Left lung (tissue), 14 donors: ENCODE measurements at places on chromosomes 1 and 21. TPM values are rescaled to one million over a fixed set of nuclear protein-coding genes. Genes with fewer than 3 reads are reported as not detected.

NCAM2 gene
- total RNA-seq: 19.7 TPM

FAM177B gene
- not detected for total RNA-seq

BEND5 gene
- 3.3 TPM for total RNA-seq

PTPN22 gene
- 10.0 TPM for total RNA-seq

PSMA5 gene
- 62.2 TPM for total RNA-seq

TRIM17 gene
- 2.9 TPM for total RNA-seq

DNA sequence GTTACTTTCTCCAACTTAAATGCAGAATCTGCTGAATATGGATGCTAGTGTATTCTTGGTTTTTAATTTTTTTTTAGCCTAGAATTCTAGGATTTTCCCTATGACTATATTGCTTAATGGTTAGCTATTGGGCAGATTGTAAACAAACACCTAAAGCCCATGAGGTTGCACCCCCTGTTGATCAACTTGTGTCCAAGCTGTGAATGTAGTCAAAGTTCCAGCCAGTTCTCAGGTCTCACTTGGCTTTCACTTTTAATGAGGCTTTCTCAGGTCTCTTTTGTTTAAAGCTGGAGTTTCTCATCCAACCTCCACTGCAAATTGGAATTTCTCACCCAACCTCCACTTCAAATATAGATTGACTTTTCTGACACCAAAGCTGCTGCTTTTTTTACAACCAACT lies 35.9 kb downstream of the FCER1A start:
- no peak for DNase-seq

DNA sequence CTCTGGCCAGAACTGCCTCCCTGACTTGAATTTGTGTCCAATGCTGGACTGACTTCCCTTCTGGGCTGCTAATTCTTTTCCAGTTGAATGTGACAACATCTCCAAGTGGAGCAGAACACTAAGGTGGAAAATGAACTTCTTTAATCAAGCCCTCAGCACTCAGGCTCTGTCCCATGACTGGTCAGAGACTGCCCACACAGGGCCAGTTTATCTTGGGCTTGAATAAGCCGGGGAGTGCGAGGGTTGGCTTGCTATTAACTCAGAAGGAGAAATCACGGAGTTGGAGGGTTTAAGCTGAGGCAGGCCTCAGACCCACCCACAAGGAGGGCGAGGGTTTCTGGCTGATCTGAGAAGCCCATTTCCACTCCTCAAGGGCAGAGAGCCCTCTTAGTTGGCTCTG lies 12.4 kb downstream of the KCNA10 start:
- DNase-seq: no peak

GRCh38 chr1:166906647-166907046 lies 30.6 kb upstream of the TADA1 start:
- DNase-seq: no peak

GRCh38 chr1:22210636-22211035 lies 67.7 kb upstream of the WNT4 start:
- DNase-seq: no peak

DNA sequence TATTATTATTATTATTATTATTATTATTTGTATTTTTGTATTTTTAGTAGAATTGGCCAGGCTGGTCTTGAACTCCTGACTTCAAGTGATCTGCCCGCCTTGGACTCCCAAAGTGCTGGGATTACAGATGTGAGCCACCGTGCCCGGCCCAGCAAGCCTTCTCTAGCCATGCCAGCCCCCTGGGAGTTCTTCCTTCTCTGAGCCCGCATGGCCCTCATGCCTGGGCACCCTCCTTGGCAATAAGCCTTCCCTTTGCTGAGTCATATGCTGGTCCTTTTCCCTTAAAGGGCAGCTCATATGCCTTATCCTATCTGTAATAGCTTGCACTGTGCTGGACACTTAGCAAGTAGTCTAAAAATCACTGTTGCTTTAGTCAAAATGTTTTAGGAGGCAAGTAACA lies 8.5 kb upstream of the NBL1 start:
- no peak for DNase-seq

DNA sequence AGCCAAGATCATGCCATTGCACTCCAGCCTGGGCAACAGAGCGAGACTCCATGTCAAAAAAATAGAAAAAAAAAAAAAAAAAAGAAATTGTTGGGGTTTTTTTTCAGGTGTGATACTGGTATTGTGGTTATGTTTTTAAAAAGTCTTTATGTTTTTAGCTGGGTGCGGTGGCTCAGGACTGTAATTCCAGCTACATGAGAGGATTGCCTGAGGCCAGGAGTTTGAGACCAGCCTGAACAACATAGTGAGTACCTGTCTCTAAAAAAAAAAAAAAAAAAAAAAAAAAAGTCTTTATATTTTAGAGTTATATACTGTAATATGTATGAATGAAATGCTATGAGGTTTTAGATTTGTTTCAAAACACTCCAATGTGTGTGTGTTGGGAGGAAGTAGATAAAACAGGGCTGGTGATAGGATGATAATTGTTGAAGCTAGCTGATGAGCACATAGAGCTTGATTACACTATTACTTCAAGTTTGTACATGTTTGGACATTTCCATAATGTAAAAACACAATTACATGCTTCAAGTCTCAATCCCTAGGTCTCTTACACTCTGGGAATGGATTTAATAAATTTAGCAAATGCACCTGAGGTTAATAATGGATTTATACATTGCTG lies 30.2 kb upstream of the ATP5PO start:
- no peak for DNase-seq

- DNase-seq: no peak
Measured at GRCh38 chr1:53299233-53299632, 28.6 kb downstream of the LRP8 start.
